T follicular helper cell (primary cell): ENCODE measurements at places on chromosomes 12 and 14.

- DNase-seq, result no peak
These were observed 21.1 kb downstream of the MOAP1 start for GRCh38 chr14:93163564-93163963.

DNA sequence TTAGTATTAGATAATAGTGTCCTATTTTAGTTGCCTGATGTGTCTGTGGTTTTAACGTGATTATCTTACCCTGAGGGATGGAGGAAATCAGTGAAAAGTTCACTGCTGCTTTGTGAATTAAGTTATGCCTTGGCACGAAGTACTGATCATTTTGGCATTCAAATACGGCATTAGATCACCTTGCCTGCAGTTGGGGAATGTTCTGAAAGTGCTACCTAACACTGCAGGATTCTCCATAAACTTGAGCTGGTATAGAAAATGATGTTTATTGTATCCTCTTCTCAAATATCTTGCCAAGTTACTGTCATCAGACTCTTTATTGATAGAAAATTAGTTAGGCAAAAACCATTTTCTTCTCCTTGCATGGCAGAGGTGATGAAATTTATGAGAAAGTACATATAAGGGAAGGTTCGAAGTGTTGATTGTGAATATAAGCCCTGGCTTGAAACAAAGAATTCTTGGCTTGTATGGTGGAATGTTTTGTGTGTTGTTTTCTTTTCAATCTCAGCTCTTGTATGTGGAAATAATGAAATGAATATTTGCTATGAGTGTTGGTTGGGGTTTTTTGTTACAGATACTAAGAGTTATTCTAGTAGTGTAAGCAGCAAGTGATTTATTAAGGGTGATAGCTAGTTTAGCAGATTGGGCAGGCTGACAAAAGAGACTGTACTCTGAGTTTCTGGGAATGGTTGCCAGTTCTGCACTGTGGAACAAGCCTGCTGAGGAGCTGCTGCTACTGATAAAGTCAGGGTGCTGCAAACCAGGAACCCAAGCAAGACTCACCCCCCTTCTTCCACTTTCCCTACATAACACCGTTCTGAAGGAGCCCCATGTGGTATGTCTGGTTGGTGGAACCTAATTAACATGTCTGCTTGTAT is 448.3 kb downstream of the PCNX1 start:
- DNase-seq, result no peak

- DNase-seq, result no peak
These were observed 16.5 kb upstream of the TPCN1 start for GRCh38 chr12:113204804-113205203.

GRCh38 chr14:82636426-82636825 is 1102.8 kb upstream of the SEL1L start:
- no peak for DNase-seq
